ENCODE measurements at places on chromosomes 2 and 18.

GRCh38 chr2:161265874-161266273 lies 42.4 kb upstream of the PSMD14 start:
- DNase-seq = no peak

DNA sequence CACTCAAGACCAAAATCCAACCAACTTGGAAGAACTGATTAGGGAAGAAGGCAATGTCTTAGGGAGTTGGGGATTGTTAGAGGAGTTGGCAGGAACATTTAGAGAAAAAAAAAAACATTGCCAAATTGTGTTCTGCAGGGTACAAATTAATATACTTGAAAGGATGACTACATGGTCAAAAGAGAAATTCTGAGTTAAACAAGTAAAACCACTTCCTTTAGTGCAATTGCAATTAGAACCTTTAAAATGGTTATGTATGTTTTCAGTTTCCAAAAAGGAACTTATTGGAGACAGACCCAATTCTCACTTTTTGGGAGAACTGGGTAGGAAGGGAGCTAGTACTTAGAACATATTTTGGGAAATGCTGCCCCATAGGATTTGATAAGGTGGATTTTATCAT lies 137.9 kb downstream of the GPD2 start:
- no peak for DNase-seq

- DNase-seq = no peak
Measured at GRCh38 chr2:176280156-176280555, 10.9 kb downstream of the MTX2 start.

DNA sequence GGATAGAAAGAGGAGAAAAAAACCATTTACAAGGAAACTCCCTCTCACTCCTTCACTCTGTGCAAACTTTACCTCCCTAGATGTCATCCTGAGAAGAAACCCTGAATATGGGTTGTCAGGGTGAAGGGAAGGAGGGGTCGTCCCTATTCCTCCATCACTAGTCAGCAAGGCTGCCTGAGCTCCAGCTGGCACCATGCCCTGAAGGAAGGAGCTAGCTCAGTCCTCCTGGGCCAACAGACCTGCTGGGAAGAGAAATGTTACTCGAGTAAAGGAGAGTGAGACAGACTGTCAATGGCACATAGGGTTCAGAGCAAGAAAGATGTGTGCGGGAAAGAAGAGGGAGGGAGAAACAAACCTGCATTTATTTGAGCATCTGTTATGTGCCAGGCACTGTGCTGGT lies 18.3 kb upstream of the EPAS1 start:
- no peak for DNase-seq

DNA sequence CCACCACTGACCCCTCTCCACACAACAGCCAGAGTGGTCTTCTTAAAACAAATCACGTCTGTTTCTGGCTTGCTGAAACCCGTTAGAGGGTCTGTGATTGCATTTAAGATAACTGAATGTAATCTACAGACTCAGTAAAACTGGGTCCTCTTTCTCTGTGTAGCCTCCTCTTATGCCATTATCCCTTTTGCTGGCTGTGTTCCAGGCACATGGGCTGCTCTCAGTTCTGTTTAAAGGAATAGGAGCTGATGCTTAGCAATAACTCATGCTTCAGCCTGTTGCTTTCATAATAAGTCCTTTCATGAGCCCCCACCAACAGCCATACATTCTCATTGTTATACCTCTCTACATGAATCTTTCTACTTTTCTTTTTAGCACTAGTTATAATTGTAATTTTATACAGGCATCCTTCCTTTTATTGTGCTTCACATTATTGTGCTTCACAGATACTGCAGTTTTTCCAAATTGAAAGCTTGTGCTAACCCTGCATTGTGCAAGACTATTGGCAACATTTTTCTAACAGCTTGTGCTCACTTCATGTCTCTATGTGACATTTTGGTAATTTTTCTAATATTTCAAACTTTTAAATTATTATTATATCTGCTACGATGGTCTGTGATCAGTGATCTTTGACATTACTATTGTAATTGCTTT lies 782.6 kb downstream of the MBD2 start:
- no peak for DNase-seq

DNA sequence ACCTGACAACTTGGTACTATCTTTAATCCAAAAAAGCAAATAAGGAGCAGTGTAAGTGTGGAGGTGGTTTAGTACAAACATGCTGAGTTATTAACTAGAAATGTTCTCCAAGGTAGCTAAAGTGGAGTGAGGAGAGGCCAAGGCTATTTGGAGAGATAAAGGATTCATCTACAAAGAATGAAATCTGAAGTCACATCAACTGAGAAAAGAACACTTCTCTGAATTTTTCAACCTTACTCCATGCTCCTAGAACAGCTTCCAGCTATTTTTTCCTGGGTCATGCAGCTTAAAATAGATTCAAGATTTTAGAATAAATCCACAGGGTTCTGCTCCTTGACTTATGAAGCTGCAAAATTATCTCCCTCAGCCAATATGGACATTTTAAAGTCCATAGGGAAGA lies 18.7 kb downstream of the IMMT start:
- no peak for DNase-seq

DNA sequence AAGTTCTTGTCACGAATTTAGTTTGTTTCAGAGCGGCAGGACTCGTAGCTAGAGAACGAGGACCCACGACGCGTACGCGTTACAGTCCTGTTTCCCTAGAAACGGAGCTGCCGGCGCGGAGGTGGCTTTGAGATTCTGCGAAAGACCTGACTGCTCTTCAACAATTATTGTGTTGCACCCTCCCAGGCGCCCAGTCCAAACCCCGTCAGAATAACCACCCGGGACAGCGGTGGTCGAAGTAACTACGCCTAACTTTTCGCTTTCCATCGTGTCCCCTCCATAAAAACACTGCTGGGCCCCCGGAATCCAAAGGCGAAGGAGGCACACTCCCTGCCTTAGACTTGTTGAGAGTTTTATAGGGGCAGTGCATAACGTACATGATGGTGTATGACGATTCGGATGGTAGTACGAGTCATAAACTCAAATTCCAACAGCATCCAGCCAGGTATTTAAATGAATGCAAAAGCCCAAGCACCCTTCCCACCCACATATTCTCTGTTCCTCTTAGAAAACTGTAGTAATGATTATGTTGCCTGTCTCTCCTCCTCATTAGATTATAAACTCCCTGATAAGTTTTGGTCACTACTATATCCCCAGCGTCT lies 651 bp upstream of the STAM2 start:
- no peak for DNase-seq

DNA sequence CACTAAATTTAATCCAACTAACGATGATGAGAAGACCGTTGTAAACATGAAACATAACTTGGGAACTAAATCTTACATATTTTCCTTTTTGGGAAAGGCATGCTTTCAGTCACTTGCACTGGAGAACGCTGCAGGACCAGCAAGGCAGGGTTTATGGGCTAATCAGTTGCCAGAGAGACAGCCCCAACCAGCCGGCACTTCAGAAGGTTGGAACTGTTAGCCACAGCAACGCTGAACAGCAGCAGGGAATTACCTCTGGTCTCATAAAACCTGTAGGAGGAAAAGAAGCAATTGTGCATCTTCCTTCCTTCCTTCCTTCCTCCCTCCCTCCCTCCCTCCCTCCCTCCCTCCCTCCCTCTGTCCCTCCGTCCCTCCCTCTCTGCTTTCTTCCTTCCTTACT lies 33.9 kb upstream of the SIX2 start:
- no peak for DNase-seq

DNA sequence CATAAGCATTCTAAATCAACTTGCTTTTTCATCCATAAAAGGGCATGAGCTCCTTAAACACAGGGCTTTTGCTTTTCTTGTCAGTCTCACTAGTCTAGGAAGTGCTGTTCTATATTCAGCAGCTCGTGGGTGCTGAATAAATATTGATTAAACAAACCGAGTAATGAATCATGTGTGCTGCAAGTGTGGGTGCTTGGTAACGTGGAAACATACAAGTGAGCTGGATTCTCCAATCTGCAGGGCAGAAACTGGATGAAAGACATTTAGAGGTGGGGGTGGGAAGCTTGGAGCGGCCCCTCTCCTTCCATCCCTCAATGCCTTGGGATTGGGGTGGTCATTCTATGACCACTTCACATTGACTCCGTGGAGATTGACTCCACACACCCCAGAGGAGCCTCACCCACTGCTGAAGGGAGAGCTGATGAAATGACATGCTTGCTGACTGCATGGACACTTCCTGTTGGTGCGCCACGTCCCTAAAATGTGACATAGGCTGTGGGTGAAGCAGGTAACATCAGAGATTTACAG lies 114.6 kb downstream of the DOCK10 start:
- no peak for DNase-seq
